IMR-90 (cell line): ENCODE measurements at places on chromosomes 7 and 10. TPM values are rescaled to one million over a fixed set of nuclear protein-coding genes. Genes with fewer than 3 reads are reported as not detected.

- no peaks in the 10 kb centered on the region for H3K27me3 ChIP-seq
- no peak overlapping the region for H3K27ac ChIP-seq
- no peaks in the 10 kb centered on the region for H3K4me1 ChIP-seq
- H3K4me3 ChIP-seq = no peak overlapping the region
- H3K36me3 ChIP-seq = peaks cover 2% of the 10 kb centered on the region; the same call in 1 of the 2 replicates
These were observed 79.1 kb upstream of the BTBD16 start for GRCh38 chr10:122191936-122192541.

The SSBP1 gene
- total RNA-seq = 204 and 234 TPM in 2 replicates

The ZNF511 gene
- 13.6 and 14.2 TPM in 2 replicates for total RNA-seq

The FOXI2 gene
- not detected in 2 replicates for total RNA-seq

DNA sequence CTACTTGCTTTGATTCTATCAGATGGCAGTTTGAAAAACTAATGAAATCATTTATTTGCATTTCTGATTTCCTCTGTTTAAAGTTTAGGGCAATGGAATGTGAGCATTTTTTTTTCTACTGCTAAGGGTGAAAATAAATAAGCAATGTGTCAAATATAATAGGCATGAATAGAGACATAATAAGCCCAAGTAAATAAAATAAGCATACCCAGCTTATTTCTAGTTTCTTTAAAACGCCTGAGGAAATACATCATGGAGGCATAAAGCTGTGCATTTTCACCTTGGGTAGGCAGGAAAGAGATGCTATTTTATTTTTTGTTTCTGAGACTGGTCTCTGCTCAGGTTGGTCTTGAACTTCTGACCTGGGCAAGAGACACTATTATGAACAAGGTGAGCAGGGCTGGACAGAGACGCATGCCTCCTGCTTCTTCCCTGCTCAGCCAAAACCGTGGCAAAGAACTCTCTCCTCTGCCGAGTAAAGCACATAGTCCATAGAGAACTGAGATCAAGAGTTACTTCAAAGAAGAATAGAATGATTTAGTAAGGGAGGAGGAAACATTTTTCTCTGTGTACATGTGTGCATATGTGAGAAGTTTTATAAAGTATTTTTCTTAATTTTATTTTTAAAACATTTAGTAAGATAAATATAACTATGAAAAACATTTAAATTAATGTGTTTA lies 138.1 kb downstream of the GNAI1 start:
- no peak overlapping the region for H3K4me3 ChIP-seq
- H3K27ac ChIP-seq = peak overlapping the region; percentile 91; the same call in 1 of the 2 replicates
- no peaks in the 10 kb centered on the region for H3K36me3 ChIP-seq
- peaks cover 7% of the 10 kb centered on the region for H3K4me1 ChIP-seq
- peaks cover 4% of the 10 kb centered on the region for H3K27me3 ChIP-seq

- no peak for DNase-seq
- H3K4me3 ChIP-seq = no peak overlapping the region
- peaks cover 43% of the 10 kb centered on the region for H3K4me1 ChIP-seq
- no peaks in the 10 kb centered on the region for H3K27me3 ChIP-seq
These were observed 25.2 kb downstream of the CREB3L2 start for GRCh38 chr7:137976696-137977095.
